ENCODE measurements at places on chromosomes 1 and 21. TPM values are rescaled to one million over a fixed set of nuclear protein-coding genes. Genes with fewer than 3 reads are reported as not detected.

The LRRN2 gene
- total RNA-seq: 0.13 TPM

The TBX19 gene
- total RNA-seq: 1.3 TPM

The PTPN22 gene
- total RNA-seq: 2.0 TPM

The IFI44 gene
- total RNA-seq: 33.3 TPM

The DIRAS3 gene
- total RNA-seq: 6.3 TPM

The AZIN2 gene
- 10.7 TPM for total RNA-seq

The DMRTA2 gene
- 0.43 TPM for total RNA-seq

The TLCD4 gene
- 5.3 TPM for total RNA-seq

Data from myocyte (in vitro differentiated cells).